ENCODE measurements at places on chromosomes 3 and 15.

DNA sequence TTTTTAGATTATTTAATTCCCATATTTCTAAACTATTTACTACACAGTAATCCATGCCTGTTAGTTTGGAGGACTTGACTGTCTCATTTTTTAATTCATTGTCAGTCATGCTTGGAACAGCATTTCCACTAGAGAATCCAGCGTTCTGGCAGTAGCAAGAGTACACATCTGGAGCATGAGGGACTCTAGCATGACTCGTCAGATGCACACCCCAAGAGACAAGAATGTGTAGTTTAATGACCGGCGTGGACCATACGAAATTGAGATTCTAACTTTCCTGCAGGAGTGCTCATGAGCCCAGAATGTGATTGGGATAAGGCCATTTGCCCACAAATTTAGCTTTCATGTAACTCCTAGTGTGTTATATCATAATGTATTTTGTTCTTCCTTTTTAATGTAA lies 48.9 kb downstream of the ASB7 start:
- no peak for DNase-seq

GRCh38 chr15:34347951-34348638 lies 5.0 kb downstream of the NUTM1 start:
- no peak for DNase-seq

DNA sequence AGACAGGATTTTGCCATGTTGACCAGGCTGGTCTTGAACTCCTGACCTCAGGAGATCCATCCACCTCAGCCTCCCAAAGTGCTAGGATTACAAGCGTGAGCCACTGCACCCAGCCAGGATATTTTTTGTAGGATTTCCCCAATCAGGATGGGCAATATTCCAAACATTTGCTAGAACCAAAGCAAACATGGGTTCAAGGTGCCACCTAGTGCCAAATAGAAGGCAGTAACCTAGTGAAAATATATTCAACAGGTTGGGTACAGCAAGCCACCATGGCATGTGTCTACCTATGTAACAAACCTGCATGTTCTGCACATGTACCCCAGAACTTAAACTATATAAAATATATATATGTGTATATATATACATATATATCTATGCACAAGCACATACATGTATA lies 185.9 kb upstream of the CADM2 start:
- peak; percentile 2 for DNase-seq

GRCh38 chr3:14413381-14414071 lies 11.1 kb downstream of the SLC6A6 start:
- no peak for DNase-seq

All from NCI-H446 (cell line).